ENCODE measurements at places on chromosomes 16 and 17.

DNA sequence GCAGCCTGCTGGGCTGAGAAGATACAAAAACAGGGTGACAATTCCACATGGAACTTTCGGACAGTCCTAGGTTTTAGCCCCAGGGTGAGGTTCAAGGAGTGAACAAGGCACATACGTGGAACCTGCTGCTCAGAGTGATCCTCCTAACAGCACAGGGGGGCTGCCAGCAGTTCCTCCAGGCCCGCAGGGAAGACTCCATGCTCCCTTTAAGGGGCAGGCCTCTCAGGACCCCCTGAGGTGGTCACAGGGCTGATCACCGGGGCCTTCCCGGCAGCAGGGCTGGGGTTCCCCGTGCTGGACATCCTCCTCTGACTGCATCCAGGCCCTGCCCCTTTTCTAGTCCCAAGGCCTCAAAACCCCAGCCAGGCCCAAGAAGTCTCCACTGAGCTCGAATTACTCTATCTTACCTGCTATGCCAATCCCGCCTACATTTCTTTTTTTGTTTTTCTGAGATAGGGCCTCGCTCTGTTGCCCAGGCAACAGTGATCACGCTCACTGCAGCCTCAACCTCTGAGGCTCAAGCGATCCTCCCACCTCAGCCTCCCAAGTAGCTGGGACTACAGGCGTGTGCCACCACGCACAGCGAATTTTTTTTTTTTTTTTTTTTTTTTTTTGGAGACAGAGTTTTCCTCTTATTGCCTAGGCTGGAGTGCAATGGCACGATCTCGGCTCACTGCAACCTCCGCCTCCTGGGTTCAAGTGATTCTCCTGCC lies 10.4 kb downstream of the CANT1 start:
- no peak for DNase-seq

DNA sequence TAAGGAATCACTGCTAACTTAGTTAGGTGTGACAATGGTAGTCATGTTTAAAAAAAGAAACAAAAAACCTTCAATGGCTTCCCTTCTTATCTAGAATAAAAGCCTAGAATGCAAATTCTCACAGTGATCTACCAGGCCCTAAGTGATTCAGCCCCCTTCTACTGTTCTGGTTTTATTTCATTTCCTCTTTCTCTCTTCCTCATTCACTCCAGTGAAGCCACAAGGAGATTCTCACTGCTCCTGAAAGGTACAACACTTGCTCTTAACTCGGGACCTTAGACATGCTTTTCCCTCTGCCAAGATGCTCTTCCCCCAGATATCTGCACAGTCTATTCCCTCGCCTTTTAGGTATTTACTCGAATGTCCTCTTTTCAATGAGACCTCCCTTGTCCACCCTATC lies 3.7 kb downstream of the PIGS start:
- no peak for DNase-seq

GRCh38 chr17:27762527-27763305 lies 37.6 kb downstream of the NOS2 start:
- DNase-seq: no peak

DNA sequence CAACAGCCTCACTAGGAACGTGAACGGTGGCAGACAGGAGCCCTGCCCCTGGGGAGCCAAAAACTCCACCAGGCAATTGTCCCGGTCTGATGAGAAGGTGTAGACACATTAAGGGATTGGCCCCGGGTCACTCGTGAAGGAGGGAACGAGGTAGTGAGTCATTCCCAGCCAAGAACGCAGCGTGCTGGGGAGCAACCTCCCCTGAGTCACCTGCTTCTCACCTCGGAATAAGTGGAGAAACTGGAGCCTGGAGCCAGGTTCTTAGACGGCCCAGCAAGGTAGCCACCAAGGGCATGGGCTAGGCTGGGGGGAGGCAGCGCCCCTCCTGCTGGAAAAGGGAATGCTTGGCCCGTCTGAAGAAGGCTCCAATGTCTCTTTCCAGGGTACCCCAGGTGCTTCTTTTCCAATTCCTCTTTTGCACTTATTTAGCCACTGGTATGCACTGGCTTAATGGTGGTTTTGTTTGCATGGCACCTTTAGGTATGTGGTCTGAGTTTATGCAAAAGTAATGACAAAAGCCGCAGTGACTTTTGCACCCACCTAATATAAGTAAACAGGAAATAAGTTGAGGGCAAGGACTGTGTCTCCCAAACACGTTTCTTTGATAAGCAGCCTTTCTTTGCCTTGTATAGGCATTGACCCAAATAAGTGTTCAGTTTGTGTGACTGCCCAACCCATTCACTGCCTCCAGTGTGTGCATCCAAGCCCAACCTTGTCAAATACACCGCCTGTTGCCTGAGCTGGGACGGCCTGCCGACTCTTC lies 1.8 kb upstream of the HELZ start:
- DNase-seq: peak; percentile 94

DNA sequence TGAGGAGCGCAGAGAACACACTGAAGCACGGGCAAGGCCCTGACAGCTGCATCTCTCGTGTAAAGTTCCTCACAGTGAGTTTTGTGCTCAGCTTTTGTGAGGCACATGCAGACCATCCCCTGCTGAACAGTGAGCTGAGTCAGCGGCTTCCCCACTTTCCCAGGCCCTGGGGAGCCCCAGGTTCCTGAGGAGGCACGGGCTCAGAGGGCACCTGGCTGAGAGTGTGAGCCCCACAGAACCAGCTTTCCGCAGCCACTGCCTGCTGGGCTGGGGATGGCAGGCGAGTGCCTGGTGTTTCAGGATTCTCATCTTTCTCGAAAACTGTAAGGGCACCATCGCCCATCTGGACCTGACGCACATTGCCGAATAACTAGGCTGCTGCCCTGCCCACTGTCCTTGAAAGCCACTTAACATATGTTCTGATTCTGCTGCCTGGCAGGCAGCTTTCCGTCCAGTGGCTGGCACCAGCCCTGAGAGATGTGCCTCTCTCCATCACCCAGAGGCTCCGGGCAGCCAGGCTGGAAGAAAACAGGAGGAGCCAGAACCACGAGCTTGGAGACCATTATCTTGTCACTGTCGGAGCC lies 266.7 kb upstream of the FOXF1 start:
- DNase-seq: no peak

- no peak for DNase-seq
These were observed 4.6 kb upstream of the GAN start for GRCh38 chr16:81310045-81310644.

GRCh38 chr17:19321481-19322128 lies 40.9 kb downstream of the B9D1 start:
- DNase-seq: no peak

- DNase-seq: no peak
These were observed 107.9 kb upstream of the ZNF469 start for GRCh38 chr16:88274847-88275246.

- no peak for DNase-seq
These were observed 1.3 kb upstream of the BAIAP2 start for GRCh38 chr17:81033535-81034167.

DNA sequence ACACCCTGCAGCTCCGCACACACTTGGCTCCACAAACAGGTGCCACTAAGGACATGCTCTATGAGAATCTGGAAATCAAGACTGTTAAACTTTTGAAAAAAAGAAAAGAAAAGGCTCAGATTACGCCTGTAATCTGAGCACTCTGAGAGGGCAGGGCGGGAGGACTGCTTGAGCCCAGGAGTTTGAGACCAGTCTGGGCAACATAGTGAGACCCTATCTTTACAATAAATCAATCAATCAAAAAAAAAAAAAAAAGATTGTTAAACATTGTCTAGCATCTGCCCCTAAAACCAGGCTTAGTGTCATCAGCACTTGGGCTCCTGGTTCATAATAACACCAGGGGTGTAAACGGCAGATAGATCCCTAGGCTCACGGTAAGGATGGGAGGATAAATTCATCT lies 37.5 kb upstream of the FAAP100 start:
- DNase-seq: no peak

- no peak for DNase-seq
These were observed at the start of gene NRN1L for GRCh38 chr16:67884684-67885083. Gene NRN1L, plus strand, starts transcription at chr16:67884885. Its CDS starts 19 bp downstream, at chr16:67884904.

DNA sequence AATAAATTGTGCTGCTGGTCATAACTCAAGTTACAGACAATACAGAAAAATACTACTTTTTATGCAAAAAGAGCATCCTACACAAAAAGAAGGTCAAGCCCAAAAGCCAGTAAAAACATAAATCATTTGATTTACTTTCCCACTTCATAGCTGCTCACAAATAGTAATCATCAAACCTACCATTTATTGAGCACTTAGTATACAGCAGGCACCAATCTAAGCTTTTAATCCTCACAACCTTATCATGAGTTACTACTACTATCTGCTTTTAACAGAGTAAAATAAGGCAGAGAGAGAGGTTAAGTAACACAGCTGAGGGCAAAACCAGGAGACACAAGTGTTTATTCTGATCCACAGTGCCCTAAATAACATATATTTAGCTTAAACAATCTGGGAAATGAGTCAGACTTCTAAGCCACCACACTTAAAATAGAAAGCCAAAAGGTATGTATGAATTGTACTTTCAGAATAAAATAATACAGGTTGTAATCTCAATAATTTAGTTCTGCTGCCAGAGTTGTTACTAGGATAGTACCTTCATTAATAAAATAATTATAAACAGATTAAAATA lies 1.7 kb upstream of the AARS1 start:
- no peak for DNase-seq

- no peak for DNase-seq
These were observed 33.6 kb upstream of the CCR7 start for GRCh38 chr17:40598619-40599467.

- DNase-seq: no peak
These were observed 18.8 kb downstream of the PDZD9 start for GRCh38 chr16:21982108-21982507.

GRCh38 chr16:89436366-89436765 lies 54.0 kb downstream of the ANKRD11 start:
- DNase-seq: no peak

GRCh38 chr16:1113489-1113888 lies 17.4 kb upstream of the C1QTNF8 start:
- no peak for DNase-seq

DNA sequence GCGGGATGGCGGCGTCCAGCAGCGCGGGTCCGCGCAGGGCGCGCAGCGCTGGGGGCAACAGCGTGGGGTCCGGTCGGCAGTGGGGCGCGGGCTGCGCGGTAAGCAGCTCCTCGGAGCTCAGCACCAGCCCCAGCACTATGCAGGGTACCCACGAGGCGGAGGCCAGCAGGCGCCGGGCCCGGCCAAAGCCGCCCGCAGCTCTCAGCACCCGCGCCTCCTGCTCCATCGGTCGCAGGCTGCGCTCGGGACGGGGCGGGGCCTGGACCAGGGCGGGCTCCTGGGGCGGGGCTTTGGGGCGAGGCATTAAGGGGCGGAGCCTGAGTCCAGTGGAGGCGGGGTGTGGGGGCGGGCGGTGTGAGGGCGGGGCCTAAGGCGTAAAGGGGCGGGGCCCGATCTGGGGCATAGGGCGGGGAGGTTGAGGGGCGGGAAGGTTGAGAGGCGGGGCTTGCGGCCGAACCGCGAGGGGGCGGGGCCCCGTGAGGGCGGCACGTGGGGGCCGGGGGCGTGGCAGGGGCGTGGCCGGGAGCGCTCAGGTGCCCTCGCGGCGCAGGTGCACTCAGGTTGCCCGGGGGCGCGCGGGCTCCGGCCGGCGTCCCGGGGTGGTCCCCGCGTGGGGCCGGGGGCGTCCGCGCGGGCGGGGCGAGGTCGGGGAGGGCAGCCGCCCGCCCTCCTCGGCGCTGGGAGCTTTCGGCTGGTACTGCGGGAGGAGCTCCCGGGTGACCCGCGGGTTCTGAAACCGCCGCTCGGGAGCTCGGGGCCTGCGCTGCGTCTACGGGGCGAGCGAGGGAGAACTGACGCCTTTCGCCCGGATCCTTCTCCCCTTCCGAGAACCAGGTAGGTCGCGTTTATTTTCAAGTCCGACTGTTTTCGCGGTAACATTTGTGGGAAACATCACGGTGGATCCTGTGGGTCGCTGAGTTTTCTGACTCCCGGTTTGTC lies 1.4 kb upstream of the SLC22A31 start:
- DNase-seq: peak; percentile 22

GRCh38 chr16:2447920-2448583 lies 11.9 kb upstream of the TEDC2 start:
- DNase-seq: no peak

GRCh38 chr17:81868674-81869220 lies 2.4 kb downstream of the ARHGDIA start:
- DNase-seq: no peak

DNA sequence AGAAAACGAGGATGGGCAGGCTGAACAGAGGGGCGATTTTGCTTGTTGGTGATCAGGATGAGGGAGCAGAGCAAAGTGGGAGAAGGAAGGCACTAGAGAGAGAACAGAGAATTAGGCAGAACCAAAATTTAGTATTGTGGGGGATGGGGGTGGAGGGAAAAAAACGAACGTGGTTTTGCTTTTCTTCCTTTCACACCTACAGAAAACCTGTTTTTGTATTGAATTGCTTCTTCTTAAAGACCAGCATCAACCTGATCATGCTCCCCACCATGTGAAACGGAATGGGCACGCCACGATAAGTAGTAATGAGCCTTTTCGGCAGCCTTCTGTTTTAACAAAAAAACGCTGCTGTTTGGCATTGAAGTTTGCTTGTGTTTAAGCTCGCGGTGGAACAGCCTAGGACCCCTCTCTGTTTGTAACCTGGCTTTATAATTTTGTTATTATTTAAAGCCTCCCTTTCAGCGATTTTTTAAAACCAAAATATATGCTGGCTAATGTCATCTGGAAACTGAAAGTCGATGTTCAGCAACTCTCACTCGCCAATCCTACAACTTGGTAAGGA lies 36.8 kb downstream of the ERCC4 start:
- DNase-seq: no peak

DNA sequence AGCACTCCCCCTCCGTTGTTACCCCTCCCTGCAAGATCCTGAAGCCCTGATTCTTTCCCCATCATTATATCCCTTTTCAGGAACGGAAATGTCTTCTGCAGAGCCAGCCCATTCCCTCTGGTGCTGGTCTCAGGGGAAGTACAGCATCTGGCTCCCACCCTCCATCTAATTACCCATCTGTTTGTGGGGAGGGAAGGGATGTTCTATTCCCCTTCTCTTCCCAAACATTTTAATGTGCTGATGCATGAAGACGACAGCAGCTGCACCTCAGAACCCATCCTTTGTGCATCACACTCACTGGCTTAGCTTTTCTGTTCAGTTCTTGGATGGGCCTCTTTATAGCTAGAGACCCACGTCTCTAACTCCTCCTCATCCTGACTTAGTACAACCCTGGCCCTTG lies 367.2 kb downstream of the CDH13 start:
- DNase-seq: no peak

DNA sequence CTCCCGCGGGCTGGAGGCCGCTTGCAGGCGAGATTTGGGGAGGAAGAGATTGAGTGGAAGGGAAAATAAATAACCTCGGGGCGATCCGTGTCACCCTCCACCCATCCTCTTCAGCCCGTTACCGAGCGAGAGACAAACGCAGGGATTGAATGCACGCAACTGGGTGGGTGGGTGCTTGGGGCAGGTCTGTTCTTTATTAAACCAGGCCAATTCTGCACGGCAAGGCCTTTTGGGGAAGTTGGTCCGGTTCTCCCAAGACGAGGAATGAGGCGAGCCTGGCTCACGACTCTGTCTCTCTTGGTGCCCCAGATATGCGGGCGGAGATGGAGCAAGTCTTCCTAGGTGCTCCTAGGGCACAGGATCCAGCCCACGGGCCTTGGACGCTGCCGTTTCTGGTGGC lies 396 bp upstream of the HOXB7 start:
- no peak for DNase-seq

Data from foreskin keratinocyte (primary cell).